Activated CD8-positive, alpha-beta memory T cell treated with anti-CD3 and anti-CD28 coated beads for 48 hours (primary cell): ENCODE measurements at places on chromosomes 3 and 15.

DNA sequence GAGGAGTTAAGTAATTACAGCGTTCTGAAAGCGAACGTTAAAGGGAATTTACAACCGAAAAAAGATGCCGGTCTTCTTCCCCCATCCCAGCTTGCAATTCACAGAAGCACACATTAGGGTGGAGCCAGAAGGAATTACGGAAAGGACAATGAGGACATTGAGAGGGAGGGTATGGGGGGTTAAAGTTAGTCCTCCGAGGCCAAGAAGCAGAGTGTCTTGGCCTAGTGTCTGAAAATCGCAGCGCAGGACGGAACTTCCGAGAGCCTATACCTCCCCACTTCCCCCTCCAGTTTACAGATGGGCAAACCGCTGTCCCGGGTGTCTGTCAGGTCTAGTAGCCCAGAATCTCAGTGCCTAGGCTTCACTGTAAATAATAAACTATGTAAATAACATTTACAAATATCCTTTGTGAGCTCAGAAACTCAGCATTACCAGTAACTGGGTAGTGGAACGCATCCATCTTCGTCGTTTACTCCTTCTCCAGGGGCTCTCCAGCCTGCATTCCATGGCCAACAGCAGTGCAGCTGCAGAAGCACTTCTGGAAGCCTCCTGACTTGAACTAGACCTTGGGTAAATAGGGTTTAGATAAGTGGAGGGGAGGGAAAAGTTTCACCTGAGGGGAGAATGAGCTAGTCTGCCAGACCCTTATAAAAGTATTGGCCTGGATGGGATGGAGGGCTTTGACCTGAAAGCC lies 922 bp downstream of the ADPRH start:
- DNase-seq, result no peak

GRCh38 chr3:170244576-170244975 lies 22.4 kb downstream of the PRKCI start:
- no peak for DNase-seq

DNA sequence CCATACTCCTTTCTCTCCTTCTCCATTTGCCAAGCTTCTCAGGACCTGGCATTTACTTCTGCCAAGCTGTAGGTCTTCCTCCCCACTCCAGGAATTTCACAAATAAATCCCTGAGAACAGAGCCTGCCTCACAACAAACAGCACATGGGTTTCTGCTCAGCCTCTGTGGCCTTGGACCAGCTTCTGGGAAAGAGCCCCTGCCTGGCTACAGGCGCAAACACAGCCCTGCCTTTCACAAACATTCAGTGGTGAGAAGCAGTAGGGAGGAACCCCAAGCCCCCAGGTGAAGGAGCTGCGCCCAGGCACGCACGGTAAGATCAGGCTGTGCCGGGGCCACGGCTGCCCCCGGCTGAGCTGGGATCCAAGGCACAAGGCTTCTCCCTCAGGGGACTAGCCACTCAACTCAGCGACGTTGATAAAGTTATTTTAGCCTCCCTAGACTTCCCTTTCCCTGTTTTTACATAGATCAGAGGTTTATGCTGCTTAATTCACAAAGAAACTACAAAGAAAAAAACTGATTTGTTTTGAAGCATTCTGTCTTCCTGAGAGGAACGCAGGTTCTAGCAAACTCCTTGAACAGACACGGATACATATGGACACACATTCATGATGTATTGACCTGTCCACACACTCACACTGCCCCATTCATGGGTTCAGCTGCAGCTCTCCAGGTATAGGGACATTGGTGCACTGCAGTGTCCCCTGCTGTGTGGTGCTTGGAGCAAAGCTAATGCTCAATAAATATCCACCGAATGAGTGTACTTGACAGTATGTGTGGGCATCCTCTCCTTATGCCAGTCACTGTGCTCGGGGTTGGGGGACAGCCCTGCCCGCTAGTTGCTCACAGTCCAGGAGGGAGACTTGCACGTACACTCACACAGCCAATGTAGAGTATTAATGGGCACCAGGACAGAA lies 25.4 kb downstream of the HES1 start:
- no peak for DNase-seq

GRCh38 chr3:108088697-108089096 lies 2.1 kb downstream of the CD47 start:
- no peak for DNase-seq

DNA sequence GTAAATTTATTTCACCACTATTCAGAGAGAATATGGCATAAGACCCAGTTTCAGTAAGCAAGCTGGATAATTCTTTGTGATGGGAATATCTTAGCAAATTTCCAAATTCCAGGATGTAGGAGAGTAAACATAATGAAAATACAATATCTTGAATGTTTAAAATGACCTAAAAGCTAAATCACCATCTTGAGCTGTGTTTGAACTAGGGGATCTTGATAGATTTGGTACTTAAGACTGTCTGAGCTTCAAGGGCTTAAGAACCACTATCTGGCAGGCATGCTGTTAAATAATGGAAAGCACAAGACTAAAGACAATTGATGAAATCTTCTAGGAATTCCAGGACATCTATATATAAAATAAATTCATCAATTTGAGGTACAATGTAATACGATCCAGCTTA lies 217.7 kb downstream of the ATP8B4 start:
- DNase-seq, result no peak

DNA sequence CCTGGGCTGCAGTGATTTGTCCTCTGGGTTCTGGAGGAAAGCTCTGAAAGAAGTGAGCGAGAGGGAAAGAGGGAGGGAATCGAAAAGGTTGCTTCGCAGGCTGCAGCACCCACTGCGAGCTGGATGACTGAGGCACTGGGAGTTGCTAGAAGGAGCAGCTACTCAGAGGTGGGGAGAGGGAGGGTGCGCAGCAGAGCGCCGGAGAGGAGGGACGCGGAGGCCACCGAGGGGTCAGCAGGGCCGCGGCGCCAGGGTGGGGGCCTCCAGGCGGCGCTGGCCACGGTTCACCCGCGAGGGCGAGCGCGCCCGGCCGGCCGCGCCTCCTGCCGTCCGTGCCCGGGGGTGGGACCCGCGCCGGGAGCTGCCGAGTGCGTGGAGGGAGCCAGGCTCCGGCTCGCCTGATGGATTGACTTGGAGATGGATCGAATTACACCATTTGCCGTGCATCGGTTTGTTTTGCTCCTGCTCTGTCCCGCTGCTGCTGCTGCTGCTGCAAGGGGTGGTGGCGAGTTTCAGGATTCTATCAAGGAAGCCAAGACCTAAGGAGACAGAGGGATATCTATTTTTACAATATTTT lies at the start of gene SEMA6D:
Gene SEMA6D (plus strand): TSS at position 470 of the 577 bp plus-strand sequence. CDS start 42,294 bp downstream, outside the sequence.
- DNase-seq, result no peak

- no peak for DNase-seq
Measured at GRCh38 chr15:39589193-39589814, 8.4 kb downstream of the THBS1 start.

- no peak for DNase-seq
Measured at GRCh38 chr3:141436180-141436579, 50.6 kb upstream of the RASA2 start.

- no peak for DNase-seq
Measured at GRCh38 chr3:45480871-45481270, 92.5 kb downstream of the LARS2 start.

DNA sequence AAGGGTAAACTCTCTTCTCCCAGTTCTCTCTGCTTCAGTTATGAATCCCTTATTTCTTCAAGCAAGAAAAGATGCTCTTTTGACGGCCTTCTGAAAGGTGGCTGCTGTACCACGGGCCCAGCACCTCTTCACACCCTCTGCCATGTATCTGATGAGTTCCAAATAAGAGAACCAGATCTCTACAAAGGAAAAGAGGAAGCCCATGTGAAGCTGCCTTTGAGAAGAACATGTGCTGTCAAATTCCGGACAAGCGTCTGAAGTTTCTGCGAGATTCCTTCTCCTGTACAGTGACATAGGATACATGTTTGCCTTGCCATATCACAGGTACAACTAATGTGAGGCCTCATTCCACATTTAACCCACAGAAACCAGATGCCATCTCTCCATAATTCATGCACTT lies 59.2 kb downstream of the SH3BP5 start:
- no peak for DNase-seq

DNA sequence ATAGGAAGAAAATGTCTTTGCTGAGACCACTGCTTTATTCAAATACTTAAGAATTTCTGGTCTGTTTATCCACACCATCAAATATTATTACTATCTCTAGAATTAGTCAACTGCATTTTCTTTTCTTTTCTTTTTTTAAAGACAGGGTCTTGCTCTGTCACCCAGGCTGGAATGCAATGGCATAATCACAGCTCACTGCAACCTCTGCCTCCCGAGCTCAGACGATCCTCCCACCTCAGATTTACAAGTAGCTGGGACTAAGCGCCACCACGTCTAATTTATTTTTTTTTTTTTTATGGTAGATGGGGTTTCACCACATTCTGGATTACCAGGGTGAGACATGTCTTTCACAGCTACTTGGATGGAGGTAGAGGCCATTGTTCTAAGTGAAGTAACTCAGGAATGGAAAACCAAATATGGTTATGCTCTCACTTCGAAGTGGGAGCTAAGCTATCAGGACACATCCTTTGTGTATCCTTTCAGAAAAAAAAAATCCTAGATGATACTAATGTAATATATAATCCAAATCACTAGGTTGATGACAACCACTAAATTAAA lies 52.8 kb downstream of the STAG1 start:
- no peak for DNase-seq

- no peak for DNase-seq
Measured at GRCh38 chr3:23712656-23713559, 92.8 kb upstream of the UBE2E1 start.

GRCh38 chr3:38165722-38166387 lies 518 bp downstream of the OXSR1 start:
- no peak for DNase-seq

- DNase-seq, result no peak
Measured at GRCh38 chr3:16912400-16913263, 27.9 kb downstream of the PLCL2 start.

- peak; percentile 76 for DNase-seq
Measured at GRCh38 chr15:101088788-101089578, 162.9 kb downstream of the CHSY1 start.

GRCh38 chr15:73482166-73482565 lies 39.2 kb downstream of the REC114 start:
- no peak for DNase-seq

DNA sequence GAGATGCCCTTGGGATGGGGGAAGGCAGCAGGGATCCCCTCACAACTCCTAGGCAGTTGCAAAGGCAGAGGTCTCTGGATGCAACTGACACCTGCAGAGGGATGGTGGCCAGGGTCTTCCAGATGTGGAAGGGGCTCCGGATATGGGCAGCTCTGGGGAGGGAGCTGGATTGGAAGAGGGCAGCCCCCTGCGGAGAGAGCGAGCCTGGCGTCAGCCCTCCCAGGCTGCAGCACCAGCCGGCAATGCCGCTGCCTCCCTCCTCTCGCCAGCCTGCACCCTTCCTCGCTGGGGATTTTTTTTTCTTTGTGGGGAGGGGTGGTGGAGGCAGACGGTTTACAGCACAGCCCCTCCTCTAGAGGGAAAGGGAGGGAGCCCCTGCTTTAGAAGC lies 1.6 kb downstream of the INSYN1 start:
- no peak for DNase-seq

- DNase-seq, result no peak
Measured at GRCh38 chr15:90309020-90309419, 43.1 kb upstream of the ZNF774 start.

- DNase-seq, result no peak
Measured at GRCh38 chr15:85941186-85941855, 138.3 kb upstream of the AGBL1 start.

- DNase-seq, result no peak
Measured at GRCh38 chr3:57972531-57973111, 35.6 kb upstream of the FLNB start.

DNA sequence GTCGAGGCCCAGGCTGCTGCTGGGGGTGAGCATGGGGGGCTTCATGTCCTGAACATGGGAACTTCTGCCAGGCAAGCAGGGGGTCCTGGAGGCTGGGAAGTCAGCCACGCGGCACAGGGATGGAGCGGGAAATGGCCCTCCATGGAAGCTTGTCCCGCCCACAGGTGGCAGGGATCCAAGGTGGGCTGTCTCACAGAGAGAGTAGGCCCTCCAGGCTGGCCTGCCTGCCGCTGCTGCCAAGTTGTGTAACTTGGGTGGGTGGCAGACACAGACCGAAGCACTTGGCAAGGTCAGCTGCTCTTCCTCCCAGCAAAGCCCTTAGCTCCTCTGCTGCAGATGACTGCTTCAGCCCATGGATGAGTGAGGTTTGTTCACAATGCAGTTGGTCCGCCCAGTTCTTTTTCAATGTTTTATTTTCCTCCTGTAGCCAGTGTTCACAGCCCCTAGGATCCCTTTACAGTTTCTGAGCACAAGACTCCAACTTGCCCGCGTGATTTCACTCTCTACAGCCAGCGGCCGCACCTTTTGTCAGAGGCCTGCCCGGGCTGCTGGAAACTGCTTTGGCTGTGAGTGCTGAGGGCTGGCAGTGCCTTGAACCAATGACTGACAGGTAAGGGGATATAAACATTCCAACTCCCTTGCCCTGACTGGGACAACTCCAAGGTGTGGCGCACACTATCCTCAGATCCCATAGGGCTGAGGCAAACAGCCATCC lies 26.7 kb downstream of the HCN4 start:
- DNase-seq, result no peak

DNA sequence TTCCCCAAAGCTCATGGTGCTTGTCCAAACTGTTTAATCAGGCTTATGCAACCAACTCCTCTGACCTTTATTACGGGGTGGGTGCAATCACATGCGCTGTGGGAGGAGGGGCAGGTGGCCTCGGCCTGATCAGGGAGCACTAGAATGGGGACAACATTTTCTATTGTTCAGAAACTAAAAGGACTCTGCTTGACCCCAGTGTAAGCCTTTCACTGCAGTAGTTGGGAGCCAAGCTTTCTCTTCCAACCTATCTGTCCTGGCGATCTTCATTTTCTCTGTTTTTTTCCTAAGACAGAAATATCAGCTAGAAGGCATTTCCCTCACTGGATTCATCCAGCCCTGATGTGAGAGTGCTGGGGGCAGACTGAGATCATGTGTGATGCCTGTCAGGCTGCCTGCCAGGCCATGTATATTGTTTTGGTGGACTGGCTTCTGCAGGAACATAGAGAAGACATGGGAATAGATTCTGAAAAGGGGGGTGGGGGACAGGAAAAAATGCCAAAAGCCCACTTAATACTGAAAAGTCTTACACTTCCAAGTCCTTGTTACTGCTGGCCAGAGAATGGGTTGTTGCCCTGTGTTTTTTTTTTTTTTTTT lies 627.0 kb upstream of the TBL1XR1 start:
- no peak for DNase-seq

DNA sequence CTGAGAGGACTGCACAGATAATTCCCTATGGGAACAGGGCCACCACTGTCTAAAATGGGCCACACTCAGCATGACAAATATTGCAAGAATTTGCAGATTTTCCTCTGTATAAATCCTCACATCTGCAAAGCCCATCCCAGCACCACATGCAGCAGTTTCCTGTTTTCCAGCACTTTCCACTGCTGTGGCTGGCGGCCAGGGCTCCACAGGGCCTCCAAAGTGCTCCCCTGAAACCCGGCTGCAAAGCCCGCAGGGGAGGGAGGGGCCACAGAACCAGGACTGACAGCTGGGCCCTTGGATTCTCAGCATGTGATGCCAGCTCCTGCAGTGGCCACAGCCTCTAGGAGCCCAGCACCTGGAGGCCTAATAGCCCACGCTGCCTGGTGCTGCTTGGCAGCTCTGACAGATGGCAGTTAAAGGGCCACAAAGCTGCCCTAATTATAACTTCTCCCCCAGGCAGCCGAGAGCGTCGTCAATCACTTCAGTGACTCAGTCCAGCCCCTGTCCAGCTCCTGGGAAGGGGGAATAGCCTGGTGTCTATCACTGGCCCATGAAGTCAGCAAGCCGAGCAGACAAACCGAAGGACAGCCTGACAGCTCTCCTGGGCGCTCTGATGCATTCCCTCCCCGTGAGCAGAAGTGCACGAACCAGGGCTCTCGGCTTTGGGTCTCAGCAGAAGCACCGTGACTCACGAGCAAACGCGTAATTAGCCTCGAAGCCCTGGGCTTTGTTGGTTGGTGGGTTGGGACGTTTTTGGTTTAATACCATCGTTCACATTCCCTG lies 4.7 kb downstream of the LRRC15 start:
- no peak for DNase-seq
